AG08395 (cell line): ENCODE measurements at places on chromosomes 12 and 14.

DNA sequence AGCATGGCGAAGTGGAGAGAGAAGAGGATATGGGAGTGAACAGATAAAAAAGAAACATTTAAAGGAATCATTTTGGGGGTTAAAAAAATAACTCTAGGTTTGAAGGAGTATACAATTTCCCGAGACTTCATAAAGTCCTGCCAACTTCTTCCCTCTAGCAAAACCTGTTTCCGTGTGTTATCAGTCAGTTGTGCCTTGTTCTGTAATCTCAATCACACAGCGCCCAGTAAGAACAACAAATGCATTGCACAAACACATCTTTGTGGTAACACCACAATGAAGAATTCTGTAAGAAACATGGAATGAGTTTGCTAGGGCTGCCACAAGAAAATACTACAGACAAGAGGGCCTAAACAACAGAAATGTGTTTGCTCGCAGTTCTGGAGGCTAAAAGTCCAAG is 144.7 kb upstream of the FUT8 start:
- DNase-seq, result no peak

DNA sequence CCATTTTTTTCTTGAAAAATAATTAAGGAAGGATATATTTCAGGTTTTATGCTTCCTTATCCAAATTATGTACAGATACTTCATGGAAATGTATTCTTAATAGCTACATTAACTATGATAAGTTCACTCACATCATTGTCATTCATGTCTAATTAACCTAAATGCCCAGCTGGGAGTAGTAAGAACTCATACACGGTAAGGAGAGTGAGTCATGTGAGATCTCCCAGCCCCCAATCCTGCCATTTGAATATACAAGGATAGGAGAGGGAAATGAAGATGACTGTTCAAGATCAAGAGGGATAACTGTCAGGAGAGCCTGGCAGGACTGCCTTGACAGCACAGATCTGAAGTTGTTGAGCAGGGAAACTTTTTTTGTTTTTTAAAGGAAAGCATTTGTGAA is 343.4 kb upstream of the USP15 start:
- DNase-seq, result no peak

DNA sequence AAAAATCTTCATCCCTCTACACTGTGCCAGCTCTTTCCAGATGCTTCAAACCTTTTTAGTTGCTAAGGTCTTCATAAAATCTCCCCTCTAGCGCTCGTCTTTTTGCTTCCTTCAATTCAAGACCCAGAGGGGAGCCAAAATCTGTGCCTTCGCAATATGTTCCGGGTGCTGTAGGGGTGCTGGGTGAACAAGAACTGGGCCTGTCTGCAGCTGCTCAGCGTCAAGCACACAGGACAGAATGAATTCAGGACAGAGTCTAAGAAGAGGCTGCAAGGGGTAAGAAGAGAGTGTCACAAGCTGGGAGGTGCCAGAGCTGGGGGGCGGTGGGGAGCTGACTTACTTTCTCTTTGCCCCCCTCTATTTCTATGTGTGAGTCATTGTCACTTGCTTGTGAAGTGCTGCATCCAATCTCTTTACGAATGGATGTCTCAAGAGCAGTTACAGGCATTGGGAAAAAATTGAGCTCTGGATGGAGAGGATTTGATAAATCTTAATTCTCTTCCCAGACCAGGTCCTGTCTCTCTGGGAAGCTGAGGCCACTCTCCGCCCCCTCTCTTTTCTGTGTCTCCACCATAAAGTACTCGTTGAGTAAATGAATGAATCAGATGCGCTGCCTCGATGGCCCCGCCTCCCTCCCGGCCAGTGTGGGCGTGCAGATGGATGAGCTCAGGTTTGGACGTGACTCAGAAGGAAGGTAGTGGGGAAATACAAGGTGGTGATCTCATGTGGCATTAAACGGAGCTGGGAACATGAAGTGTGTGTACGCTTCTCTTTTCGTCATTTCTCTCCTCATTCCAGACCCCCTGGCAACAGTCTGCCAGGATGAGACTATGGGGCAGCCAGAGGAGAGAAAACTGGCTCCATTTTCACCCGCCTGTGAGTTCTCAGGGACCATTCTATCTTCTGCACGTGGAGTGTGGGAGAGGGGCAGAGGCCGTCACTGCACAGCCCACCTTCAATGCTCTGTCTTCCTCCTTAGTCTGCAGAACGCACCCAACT is 91.3 kb downstream of the TSPAN9 start:
- DNase-seq, result peak; percentile 63

GRCh38 chr14:105941226-105942166 is 415.1 kb downstream of the TMEM121 start:
- no peak for DNase-seq
